ENCODE measurements at places on chromosomes 6 and 20.

DNA sequence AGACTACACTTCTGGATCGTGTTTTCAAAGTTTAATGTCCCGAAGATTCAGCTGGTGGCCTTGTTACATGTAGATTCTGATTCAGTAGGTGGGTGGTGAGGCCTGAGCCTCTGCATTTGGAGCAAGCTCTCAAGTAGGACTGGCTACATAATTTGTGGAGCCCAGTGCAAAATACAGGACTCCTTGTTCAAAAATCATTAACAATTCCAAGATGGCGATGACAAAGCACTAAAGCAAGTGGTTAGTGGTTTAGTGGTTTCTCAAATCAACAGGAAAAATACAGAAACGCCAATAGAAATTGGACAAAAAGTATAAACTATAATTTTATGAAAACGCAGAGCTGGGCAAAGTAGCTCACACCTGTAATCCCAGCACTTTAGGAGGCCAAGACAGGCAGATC, 133.7 kb upstream of the STMND1 start:
- DNase-seq: no peak

DNA sequence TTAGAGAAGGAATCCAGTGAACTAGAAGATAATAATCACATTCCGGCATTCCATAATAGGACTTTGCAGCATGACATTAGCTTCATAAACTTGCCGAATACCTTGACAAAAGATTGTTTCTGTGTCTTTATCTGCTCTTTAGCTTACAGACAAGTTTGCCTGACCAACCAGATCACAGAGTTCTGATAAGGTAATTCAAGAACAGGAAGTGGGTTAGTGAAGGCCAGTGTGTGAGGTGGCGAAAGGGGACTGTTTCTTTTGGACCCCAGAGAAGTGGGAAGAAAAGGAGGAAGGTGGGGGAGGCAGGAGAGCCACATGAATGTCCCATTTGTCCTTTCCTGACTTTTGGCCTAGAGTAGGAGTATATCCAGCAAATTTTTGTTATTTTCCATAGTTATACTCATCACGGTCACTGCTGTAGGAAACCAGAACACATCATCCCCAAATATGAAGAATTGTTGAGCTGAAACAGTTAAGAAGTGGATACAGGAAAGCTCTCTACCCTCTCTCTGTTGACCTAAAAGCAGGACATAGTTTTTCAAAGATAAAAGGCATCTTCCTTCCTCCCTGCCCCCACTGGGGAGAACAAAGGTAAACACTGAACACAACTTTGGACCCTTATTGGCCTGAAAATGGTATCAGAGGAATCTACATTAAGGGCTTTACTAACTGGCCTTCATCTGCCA, 72.4 kb upstream of the TNFAIP3 start:
- no peak for DNase-seq

DNA sequence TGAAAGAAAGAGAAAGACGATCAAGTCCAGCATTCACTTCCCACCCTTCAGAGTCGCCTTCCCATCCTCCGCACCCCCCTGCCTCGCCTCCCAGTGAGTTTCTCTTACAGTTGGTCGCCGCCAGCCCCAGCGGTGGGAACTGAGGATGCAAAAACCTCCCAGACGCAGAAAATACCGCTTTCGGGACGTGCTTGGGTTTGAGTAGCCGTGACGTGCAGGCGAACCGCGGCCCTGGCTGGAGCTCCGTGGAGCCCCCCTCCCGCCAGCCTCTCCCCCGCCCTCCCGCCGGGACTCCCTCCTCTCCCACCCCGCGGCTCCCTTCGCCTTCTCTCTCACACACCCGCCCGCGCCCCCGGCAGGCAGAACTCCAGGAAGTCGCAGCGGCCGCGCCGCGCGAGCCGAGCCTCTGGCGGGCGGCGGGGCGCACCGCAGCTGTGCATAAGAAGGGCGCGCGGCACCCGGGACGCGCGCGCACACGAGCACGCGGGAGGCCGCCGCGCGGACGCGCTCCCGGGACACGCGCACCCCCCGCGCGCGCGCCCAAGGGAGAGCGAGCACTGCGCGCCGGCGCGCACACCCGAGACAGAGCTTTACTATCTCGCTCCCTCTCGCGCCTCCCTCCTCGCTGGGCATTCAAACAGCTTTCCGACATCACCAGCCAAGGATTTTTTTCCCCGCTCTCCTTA, at the start of gene ADGRB3:
ADGRB3 (plus strand) TSS at position 557 of the 686 bp plus-strand sequence. CDS start 3,394 bp downstream, outside the sequence.
- DNase-seq: no peak

- peak; percentile 23 for DNase-seq
Observed at GRCh38 chr6:108621117-108621516, 60.4 kb downstream of the FOXO3 start.

DNA sequence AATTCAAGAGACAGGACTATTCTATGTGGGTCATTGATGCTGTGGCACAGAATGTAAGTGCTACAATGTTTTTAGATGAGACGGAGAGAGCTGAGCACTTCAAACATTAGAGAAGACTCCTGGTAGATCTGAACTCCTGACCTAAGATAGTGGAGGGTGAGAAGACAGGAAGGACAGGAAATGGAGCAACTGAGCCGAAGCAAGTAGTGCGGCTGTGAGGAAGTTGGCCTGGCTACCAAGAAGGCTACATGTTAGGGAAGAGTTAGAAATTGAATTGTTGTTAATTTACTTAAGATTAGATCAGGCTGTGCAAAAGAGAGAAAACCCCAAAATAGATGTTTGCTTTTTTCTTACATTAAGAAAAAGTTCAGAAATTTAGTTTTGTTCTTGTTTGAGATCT, 14.4 kb upstream of the MLIP start:
- no peak for DNase-seq

DNA sequence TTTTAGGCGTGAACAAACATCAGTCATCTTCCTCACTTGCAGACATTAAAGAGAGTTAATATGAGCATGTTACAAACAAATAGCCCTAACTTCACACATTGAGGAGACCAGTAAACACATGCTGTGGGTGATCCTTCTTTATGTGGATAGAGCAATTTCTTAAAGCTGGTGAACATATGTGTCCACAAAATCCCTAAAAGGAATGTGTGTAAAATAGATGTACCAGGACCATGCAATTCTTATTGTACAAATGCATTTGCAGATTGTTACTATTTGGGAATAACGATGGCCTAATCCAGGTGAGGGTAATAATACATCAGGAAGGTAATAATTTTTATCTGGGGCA, 228.9 kb downstream of the ALDH8A1 start:
- DNase-seq: no peak

- DNase-seq: no peak
Observed at GRCh38 chr6:137937834-137938233, 70.8 kb downstream of the TNFAIP3 start.

DNA sequence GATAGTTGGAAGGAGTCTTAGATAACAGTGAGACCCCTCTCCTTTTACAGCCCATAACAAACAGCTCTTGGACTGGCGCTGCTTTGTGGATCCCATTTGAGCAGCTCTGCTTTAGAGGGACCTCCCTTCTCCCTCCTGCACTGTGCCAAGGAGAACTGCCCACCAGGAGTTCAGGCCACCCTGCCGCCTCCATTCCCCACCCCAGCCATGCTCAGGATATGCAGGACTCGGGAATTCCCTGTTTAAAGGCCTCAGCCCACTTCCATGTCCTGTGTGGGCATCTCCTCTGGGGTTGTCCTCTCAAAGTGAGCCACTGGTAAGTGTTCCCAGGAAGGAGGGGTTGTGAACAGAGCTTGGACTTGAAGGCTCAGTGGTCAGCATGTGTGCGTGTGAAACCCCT, 312.6 kb upstream of the RNF24 start:
- no peak for DNase-seq

DNA sequence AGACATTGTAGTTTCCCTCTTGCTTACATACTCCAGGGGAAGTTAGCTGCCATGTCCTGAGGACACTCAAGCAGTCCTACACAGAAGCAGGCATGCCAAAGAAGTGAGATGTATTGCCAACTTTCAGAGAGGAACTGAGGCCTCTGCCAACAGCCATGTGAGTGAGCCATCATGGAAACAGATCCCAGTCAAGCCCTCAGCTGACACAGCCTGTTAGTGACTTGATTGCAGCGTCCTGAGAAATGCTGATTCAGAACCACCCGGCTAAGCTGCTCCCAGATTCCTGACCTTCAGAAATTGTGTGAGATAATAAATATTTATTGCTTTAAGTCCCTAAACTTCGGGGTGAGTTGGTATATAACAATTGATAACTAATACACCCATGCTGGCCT, 38.1 kb downstream of the GSTA2 start:
- no peak for DNase-seq

DNA sequence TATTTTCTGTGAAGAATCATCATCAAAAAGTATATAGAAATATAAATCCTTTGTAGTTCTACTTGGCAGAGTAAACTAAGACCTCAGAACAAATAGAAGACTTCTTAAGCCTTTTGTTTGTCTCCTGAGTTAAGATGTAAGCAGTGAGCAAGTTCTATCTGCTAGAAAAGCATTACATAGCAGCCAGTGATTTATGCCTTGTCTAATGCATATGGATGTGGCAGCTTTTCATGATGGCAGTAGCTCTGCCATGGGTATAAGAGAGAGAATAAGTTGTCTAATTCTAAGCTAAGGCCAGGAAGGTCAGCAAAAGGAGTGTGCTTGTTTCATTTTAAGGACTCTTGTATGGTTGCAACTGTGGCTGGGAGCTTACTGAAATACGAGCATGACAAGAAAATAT, 920.2 kb downstream of the GRIK2 start:
- no peak for DNase-seq

DNA sequence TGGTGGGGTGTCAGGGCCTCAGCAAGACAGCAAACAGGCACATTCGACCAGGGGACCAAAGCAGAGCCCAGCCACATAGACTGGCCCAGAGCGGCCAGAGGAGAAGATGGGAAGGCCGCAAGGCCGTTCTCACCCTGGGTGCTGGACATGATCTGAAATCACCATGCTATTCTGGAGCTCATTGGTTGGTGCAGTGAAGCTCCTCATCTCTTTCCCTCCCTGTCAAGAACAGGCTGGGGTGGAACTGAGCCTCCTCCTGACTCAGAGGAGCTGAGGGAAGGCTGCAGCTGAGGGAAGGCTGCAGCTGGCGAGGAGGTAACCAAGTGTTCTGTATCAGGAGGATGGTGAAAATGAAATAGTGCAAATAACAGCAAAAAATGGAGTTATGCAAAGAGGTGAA, 80.0 kb downstream of the AKAP7 start:
- DNase-seq: no peak

DNA sequence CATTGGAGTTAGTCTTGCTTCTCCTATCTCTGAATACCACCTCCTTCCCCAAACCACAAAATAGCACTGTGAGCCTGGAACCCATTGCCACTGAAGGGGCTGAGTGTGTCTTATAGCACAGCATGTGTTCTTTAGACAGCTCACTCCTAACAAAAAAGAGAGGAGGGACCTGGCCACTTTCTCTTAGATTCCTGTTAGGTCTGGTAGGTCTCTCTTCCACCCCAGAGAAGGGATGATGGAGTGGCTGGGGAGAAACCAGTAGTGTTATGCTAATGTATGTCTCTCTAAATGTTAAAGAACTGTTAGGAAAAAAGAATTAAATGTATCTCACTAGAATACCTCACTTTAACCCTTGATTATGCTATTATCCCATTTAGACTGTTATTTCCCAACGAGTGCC, 340.3 kb downstream of the EPHA7 start:
- no peak for DNase-seq

- no peak for DNase-seq
Observed at GRCh38 chr6:42341771-42342553, 109.8 kb downstream of the TRERF1 start.

DNA sequence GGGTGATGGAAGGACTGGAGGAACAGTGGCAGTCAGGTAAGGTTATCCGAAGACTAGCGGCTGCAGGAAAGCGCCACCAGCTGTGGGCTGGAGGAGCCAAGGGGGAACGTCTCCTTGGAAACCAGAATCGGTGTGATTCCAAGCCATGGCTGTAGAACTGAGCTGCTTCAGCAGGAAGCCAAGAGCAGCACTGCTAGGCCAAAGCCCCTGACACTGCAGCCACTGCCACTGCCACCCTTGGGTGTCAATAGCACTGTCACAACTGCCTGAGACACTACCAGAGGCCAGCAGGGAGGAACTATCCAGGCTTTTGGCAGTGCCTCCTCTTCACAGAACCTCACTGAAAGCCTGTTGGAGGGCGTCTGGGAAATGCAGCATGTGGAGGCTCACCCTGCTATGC, 289.6 kb upstream of the SUPT3H start:
- no peak for DNase-seq

DNA sequence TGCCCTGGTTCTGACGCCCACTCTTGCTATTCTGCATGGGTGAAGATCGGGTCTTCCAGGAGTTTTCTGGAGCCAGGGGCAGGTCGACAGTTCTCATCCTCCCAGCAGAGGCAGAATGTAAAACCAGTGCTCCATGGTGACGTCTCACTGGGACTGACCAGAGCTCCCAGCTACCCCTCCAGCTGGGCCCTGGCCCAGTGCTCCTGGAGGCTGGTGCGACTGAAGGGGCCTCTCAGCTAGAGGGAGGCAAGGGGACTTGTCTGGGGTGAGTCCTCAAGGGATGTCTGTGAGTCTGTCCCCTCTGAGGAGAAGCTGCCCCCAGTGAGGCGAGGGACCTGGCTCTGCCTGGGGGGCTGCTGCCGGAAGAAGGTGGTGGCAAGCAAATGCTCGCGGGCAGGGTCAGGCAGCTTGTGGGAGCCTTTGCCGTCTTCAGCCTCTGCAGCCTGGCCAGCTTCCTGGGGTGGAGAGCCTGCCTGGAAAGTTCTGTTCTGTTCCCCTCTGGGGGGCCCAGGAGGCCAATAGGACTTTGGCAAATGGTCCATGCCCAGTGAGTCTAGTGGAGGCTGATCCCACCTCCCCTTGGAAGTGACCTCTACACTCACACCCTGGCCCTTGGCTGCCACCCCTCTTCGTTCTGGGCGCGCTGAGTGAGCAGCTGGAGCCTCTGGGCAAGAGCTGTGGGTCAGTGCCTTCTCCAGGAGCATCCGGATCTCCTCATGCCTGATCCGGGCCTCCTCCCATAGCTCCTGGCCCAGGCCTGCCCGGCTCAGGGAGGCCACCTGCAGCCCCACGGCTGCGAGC, 47.5 kb downstream of the KIAA1755 start:
- DNase-seq: no peak
